ENCODE measurements at places on chromosomes 2 and 18.

DNA sequence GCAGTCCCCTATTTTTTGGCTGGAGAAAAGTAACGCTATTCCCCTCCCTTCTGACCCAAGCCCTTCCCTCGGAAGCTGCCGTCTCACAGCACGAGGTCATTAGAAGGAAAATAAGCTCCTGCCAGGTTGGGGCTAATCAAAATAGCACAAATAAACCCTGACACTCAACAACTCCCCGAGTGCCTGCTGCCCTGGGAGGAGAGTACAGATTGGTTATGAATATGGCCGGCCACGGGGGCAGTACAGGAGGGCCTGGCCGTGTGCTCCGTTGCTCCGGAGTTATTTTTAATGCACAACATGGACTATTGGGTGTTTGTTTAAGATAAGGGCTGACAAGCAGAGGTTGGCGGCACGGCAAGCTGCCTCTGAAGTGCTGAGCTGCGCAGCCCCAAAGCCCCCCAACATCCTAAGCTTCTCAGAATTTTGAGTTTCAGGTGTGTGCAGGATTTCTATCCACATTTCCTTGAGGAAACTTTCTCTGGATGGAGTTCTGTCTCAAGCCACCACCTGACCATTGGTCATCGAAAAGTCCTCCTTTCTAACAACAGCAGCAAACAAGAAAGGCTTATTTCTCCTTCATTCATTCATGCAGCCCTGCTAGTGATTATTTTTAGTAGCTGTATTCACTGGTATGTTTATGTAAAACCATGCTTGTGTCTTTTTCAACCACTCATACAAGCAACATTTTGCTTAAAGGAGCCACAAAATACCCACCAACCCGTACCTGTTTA lies 58.7 kb downstream of the PAX3 start:
- DNase-seq: no peak

- no peak for DNase-seq
Observed at GRCh38 chr2:184767059-184767458, 168.7 kb downstream of the ZNF804A start.

DNA sequence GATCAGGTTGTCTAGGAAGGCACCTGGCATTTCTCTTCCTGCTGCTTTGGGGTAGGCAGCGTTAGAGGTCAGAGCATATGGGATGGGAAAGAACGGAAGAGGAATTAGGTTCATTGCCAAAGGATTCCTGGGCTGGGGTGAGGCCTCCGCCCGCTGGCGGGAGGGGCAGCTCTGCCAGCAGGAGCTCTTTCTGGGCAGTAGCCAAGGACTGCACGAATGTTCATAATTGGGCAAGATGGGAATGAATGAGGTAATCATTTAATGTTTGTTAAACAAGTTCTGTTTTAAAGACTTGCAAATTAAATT lies 253.9 kb downstream of the AGAP1 start:
- DNase-seq: no peak

DNA sequence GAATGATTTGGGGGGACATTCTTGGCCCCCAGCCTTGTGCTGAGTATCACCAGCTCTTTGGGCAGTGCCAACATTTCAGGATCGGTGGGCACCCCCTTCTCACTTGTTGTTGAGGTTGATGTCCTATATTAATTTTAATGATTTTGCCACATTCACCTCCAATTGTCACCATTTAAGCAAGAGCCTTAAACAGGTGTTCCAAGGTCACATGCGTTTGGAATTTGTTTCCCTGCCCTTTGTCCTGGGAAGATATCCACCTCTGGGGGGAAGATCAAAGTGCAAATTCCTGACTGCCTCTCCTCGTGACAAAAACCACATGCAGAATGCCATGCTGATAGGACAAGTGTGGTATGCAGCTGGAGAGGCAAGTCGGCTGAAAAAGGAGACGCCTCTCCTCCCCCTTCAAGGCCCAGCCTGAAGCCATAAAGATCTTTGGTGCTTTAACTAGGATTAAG lies 72.5 kb upstream of the ID2 start:
- no peak for DNase-seq

GRCh38 chr2:203718087-203718486 lies 11.6 kb downstream of the CD28 start:
- DNase-seq: no peak

- no peak for DNase-seq
Observed at GRCh38 chr2:58939388-58939787, 698.3 kb upstream of the FANCL start.

GRCh38 chr2:236639461-236640235 lies 70.0 kb downstream of the ACKR3 start:
- no peak for DNase-seq

DNA sequence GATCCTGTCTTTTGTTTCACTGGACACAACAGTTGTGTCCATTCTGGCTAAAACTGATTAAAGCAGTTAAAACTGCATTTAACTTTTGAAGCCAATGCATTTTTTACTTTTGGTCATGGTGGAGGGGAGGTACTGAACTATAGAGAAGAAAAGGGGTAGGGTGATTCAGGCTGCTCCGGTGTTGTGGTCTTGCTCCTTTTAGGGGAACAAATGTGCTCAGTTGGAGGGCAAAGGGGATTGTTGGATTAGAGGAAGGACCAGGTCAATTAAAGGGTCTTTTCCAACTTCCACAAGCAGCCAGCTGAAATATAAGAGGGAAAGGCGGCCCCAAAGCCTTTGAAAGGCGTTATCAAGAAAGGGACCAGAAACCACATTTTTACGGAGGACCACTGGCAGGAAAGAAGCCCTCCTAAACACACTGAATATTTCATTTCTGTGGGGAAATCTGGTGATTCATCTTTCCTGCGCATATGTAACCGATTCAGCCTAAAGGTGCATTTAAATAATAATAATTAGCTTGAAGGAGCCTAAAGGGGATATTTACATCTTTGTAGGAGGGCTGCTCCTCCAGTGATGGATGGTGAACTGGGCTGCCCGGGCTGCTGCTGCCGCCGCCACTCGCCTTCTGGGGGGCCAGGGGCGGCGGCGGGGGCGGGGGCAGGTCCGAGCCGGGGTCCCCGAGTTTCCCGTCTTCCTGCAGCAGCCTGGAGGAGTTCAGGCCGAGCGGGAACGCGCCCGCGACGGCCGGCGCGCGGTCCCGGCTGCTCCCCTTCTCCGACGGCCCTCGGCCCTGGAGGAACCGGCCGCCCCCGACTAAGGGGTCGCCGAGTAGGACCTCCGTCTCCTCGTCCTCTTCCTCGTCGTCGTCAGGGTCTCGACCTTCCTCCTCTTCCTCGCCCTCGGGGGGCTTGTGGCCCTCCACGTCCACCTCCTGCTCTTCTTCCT lies 5.2 kb downstream of the SKOR2 start:
- DNase-seq: no peak

GRCh38 chr2:101725515-101726192 lies 28.1 kb downstream of the MAP4K4 start:
- no peak for DNase-seq

- DNase-seq: no peak
Observed at GRCh38 chr2:171490577-171490976, 31.7 kb upstream of the CYBRD1 start.

DNA sequence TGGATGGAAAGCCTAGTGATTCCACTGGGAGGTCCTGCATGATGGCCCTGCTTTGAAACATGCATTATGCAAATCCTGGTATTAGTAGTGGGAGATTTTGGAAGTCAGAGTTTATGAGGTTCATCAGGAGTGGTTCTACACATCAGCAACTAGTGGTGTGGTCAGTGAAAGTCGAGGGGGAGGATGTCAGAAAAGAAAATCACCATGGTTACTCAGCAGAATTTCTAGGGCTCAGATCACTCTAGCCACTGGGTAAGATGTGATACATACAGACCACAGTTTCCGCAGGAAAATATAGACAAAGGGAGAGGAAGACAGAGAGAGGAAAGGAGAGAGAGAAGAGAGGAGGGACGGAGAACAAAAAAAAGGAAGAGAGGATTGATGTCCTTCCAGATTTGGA lies 2100.7 kb upstream of the PIK3C3 start:
- no peak for DNase-seq

GRCh38 chr2:36339607-36340218 lies 15.9 kb upstream of the CRIM1 start:
- no peak for DNase-seq

- DNase-seq: no peak
Observed at GRCh38 chr18:44533071-44533470, 147.6 kb upstream of the SETBP1 start.

Data from stimulated activated CD8-positive, alpha-beta memory T cell treated with anti-CD3 and anti-CD28 coated beads, Interleukin-2, amount 100 ng/mL, for 1 hour (primary cell).